Esophagus (tissue), 2 donors: ENCODE measurements at places on chromosomes 4 and X. TPM values are rescaled to one million over a fixed set of nuclear protein-coding genes. Genes with fewer than 3 reads are reported as not detected.

The CEP135 gene
- polyA plus RNA-seq, result 1.9 TPM

The ASB12 gene
- polyA plus RNA-seq, result 0.18 TPM

The PNMA5 gene
- not detected for polyA plus RNA-seq

The RNF128 gene
- 2.6 TPM for polyA plus RNA-seq

The DCLK2 gene
- 0.74 TPM for polyA plus RNA-seq

The BMX gene
- polyA plus RNA-seq, result 0.22 TPM

The ADRA2C gene
- polyA plus RNA-seq, result 0.61 TPM

The ATP8A1 gene
- 1.2 TPM for polyA plus RNA-seq

The PLRG1 gene
- 56.0 TPM for polyA plus RNA-seq

The DCAF4L1 gene
- polyA plus RNA-seq, result 0.06 TPM
